GM03348 (cell line): ENCODE measurements at places on chromosomes 11 and 22.

DNA sequence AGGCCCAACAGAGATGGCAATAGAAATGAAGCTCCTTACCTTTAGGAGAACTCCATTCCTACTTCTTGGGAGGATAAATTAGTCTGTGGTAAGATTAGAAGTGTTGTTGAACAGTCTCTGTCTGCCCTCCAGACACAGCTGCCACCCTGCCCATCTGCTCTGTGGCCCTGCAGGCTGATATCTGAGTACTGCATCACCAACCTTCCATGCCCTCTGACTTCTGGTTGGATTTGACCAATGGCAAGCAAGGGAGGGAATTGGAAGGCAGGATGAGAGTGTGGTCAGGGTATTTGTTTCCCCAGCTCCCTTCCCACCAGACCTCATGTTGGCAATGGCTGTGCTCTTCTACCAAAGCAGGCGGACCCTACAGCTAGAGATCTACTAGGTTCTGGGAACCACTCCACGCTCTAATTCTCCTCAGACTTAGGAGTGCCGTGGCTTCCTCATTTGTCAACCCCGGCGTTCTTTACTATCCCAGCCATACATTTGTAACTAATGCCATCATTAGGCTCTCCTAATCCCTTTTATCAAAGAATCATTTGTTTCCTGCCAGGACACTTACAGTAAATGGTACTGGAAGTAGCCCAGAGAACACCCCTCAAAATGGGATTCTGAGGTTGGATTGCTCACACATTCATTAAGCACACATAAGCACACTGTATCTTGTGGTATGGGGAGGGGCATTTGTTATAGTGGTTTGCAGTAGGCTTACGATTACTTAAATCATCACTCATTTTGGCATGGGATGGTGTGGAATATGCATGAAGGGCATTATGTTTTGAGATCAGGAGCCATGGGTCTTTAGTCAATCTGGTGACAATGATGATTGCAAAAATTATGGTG is 35.4 kb upstream of the CD44 start:
- no peak for DNase-seq

GRCh38 chr11:68989936-68990606 is 9.3 kb upstream of the MRGPRD start:
- no peak for DNase-seq

DNA sequence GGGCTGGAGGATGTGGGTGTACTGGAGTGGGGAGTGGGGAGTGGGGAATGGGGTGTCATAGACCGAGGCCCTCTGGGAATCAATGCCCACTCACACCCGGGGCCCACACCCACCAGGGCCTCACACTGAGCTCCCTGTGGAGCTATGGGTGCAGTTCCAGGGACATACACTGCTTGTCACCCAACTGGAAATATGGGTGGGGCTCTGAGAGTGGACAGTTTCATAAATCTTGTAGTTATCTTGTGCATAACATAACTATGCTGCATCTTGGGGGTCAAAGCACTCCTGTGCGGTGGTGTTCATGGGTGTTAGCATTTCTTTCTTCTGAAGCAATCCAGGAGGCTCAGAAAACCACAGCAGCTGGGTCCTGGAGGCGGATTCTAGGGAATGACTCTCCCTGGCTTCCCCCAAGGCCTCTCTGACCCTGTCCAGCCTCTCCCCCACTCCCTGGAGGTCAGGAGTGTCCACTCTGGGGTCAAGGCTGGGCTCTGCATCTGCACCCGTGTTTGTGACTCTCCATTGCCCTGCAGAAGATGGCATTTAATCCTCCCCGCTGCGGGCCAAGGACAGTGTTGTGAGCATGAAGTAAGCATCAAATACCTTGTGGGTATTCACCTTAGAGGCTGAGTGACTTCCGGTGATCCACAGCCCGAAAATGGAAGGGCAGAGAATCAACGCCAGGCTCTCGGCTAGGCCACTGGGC is 172.5 kb downstream of the CTTN start:
- no peak for DNase-seq

DNA sequence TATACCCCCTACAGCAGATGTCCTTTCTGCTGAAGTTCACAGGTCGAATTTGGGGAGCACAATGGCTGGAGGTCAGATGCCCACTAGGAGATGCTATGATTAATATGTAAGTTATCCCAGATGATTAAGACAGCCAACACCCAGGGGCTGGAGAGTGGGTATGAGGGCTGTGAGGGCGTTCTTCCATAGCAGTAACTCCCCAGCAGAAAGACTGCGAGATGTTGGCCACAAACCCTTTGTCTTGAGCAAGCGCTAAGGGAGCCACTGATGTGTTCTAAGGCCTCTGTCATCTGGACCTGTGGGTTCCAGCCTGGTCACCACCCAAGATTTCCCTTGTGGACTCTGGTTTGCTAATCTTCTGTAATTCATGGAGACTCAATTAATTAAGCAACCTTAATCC is 77.6 kb downstream of the BMAL1 start:
- no peak for DNase-seq

GRCh38 chr11:71140206-71140919 is 112.0 kb downstream of the SHANK2 start:
- DNase-seq: no peak

DNA sequence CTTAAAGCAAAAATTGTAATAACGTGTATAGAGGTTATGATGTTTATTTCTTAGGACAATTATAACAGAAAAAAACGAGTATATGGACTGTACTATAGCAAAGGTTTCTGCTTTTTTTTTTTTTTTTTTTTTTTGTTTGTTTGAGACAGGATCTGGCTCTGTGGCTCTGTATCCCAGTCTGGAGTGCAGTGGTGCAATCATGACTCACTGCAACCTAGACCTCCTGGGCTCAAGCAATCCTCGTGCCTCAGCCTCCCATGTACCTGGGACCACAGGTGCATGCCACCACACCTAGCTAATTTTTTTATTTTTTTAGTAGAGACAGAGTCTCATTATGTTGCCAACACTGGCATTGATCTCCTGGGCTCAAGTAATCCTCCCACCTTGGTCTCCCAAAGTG is 39.2 kb downstream of the ZFTA start:
- DNase-seq: no peak

DNA sequence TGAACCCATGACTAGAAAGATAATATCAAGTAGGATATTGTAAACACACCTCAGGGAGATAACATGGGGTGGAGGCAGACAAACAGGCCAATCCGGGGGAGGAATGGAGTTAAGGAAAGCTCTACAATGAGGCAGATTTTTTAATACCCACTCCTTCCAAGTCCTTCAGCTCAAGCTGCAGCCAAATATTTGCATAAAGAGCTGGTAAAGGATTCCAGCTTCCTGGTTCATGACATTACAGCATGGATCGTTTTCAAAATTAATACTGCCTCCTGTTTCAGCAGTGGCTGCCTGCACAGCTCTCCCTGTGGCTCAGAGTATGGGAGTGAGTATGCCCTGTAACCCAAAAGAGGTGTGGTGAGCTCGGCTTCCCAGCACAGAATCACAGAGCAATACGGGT is 5.1 kb downstream of the POU2AF3 start:
- no peak for DNase-seq

- no peak for DNase-seq
Observed at GRCh38 chr11:33741806-33742205, 5.6 kb upstream of the CD59 start.

DNA sequence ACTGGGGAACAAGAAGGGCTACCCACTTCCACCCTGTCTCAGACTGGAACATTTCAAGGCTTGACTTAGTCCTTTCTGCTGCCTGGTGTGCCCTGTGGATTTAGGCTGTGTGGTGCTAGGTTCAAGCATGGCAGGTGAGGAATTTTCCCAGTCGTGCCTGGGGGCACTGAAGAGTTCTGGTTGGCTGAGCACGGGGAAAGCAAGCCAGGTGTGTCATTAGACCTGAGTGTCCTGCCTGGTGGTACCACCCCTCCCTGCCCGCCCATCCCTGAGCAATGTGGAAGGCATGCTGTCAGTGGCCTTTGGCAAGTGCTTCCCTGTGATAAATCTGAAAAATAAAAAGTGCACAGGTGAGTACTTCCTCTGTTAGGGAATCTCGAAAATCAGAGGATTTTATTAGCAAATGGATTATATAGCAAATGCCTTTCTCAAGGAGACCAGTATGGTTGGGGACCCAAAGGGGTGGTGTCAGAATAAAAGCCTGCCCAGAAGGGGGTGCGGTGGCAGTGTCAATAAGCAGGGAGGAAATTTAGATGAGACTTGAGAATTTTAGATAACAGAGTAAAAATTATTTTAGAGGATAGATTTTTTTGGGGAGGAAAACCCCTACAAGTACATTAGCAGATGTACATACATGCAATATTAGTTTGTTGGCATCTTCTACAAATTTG is 22.8 kb downstream of the TEAD1 start:
- DNase-seq: no peak

DNA sequence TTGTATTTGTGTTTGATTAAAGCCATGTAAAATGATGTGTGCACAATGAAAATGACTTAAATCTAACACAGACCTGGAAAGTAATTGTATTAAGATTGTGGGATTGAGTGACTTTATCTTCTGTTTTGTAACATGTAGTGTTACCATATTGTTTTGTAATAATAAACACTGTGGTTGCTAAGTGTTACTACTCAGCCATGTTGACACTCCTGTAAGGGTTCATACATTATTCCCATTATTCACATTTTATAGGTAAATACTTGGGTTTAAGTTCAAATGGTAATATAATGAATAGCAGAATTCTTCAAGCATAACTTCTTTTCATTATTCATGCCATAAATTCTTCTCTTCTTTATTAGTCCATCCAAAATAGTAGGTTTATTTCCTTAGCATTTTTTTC is 69.0 kb downstream of the ZC3H12C start:
- DNase-seq: no peak

- no peak for DNase-seq
Observed at GRCh38 chr11:83293457-83293774, 7.2 kb upstream of the CCDC90B start.

GRCh38 chr22:39418696-39419095 is 19.1 kb downstream of the TAB1 start:
- no peak for DNase-seq

DNA sequence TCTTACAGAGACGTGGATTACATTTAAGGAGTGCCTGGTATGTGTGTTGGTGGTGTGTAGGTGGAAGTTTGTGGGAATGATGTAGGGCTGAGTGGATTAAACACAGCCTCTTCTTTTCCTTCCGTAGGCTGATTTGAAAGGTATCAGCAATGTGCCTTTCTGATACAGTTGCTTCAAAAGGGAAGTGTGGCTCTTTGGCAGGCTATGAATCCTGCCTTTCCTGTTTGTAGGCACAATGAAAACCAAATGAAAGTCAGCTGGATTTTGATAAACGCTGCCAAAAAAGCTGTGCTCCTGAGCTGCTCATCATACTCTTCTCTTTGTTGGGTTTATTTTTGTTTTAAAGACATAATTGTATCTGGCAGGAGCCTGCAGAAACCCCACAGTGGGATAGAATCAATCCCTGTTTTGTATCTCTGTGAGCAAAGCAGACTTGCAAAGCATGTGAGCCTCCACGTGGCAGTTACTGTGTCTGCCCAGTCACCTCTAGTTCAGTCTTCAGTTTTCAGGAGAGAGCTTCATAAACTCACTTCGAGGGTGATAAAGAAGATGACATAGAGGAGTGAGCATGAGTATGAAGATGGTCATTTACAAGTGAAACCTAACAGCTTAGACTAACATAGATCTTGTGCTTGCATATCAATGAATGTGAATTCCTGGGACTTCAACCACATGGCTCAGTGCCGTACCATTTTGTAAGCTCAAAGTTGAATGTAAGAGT is 655.7 kb upstream of the KIRREL3 start:
- DNase-seq: peak; percentile 8

- DNase-seq: no peak
Observed at GRCh38 chr22:46947516-46948257, 185.2 kb downstream of the TBC1D22A start.

DNA sequence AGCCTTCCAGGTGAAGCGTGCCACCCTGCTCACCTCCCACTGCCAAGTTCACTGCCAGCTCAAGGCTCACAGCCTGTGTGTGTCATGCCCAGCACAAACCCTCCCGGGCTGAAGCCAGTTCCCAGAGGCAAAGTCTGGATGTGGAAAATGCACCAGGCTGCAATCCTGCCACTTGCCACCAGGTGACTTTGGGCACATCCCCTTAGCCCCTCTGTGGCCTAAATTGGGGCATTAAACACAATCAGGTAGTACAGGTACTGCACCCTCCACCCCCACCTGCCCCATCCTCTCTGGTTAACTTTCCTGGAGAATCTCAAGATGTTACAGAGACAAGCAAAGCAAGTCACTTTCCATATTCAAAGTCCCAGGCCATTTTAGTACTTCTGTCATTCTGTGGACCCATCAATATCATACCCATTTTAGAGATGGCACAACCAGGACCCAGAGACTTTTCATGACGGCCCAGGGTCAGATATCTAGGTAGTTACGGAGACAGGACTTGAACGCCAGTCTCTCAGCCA is 1.8 kb upstream of the RASD2 start:
- peak; percentile 55 for DNase-seq

GRCh38 chr22:17774926-17775685 is 837 bp upstream of the BID start:
- DNase-seq: no peak

- no peak for DNase-seq
Observed at GRCh38 chr11:90257158-90257525, 34.3 kb upstream of the CHORDC1 start.

- no peak for DNase-seq
Observed at GRCh38 chr11:40118026-40118425, 1341.4 kb downstream of the LRRC4C start.

DNA sequence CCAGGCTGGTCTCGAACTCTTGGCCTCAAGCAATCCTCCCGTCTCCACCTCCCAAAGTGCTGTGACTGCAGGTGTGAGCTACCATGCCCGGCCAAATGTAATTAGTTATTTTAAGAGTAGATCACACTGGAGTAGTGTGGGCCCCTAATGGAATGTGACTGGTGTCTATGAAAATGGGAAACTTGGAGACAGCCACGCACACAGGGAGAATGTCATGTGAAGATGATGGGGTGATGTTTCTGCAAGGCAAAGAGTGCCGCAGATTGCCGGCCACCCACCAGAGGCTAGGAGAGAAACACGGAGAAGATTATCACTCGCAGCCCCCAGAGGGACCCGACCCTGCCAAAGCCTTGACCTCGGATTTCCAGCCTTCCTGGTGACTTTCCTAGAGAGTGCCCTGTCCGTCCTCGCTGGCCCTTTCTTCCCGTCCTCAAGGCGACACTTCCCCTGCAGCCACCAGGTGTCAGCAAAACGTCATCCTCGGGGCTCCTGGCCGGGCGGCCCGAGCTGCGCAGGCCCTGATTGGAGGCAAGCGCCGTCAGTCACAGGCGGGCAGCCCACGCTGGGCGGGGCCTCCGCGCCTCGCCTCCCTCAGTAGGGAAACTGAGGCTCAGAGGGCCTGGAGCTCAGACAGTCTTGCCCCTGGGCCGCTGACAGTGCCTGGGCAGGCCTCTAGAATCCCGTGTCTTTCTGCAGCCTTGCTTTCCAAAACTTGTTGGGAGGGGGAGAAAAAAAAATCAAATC is 16.3 kb downstream of the CRYBB2 start:
- peak; percentile 96 for DNase-seq

- no peak for DNase-seq
Observed at GRCh38 chr11:101668236-101668635, 84.4 kb upstream of the TRPC6 start.

- DNase-seq: no peak
Observed at GRCh38 chr22:40463017-40463631, 92.7 kb downstream of the SGSM3 start.
